Endodermal cell (in vitro differentiated cells): ENCODE measurements at places on chromosomes 4 and X. TPM values are rescaled to one million over a fixed set of nuclear protein-coding genes. Genes with fewer than 3 reads are reported as not detected.

GRCh38 chr4:39655211-39655610 is 16.5 kb upstream of the SMIM14 start:
- DNase-seq: no peak

DNA sequence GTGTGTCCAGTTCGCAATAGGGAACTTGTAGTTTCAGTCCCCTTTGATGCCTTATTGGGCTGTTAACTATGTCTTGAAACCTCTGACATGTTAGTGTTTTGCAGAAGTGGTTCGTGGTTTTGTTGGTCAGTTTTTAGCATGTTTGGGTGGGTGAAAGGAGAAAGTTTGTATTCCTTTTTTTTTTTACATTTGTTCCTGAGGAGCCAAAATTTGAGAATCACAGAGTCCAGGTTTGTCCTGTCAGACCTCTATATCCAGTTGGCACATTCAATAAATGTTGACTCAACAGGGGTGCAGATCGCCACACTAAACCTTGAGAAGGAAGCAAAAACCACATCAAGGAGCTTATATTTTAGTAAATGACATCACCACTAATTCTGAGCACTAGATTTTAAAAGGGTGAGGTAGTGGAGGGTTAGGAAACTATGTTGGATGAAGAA is 26.2 kb downstream of the DLG3 start:
- no peak for DNase-seq

GRCh38 chr4:4325321-4325720 is 35.3 kb downstream of the ZBTB49 start:
- no peak for DNase-seq

GRCh38 chrX:103585411-103586313 is at the start of gene TCEAL4:
Gene TCEAL4, plus strand, starts transcription at chrX:103585515. Its CDS starts 1,161 bp downstream, at chrX:103586676.
- DNase-seq: peak; percentile 90

GRCh38 chrX:133056341-133056740 is 40.6 kb downstream of the USP26 start:
- DNase-seq: no peak

DNA sequence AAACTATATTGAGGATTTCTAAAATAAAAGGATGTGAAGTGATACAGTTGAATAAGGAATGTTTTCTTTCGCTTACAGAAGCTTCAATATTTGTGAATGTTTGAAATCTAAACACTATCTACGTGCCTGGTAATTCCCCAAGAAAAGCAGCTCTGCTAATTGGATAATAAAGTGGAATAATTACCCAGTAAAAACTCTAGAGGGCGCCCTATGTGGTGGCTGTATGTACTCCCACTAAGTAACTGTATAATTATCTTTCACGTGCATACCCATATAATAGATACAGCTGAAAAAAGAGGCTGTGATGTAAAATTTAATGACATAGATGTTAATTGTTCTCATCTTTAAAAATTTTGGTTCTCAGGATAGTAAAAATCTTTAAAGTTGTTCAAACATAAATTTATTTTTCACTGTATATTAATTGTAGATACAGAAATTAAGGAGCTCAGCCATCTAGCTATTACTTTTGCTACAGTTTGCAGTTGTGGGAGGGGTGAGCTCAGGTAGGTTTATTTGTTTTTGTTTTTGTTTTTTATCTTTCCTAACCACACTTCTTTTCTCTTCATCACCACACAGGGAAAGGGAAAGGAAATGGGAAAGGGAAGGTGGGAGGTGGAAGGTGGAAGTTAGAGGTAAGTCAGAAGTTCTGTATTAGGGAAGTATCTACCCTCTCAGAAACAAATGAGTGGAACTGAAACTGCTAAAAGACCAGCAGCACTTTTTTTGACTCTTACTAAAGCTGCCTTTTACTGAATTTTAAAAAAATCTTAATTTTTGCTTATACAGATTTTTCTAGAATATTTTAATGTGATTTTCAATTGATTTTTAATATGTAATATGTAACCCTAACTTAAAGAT is 151.7 kb upstream of the RPS6KA6 start:
- no peak for DNase-seq

DNA sequence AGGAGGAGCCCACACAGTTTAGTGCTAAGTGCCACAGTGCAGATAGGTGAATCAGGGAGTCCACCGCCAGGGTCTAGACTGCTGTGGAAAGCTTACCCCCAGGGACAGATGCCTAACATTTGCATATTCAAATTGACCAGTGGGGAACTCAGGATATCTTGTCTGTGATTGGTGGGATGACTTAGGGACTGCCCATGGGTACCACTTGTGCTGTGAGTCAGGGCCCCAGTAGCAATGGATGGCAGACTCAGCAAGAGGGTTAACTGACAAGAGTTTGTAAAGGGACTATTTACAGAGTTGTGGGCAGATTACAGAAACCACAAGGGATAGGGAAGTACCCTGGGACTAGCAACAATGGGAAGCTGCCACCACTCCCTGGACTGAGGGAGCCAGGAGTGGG is 282.1 kb downstream of the BCOR start:
- DNase-seq: peak; percentile 71

GRCh38 chr4:7244331-7244665 is 52.0 kb downstream of the SORCS2 start:
- no peak for DNase-seq

DNA sequence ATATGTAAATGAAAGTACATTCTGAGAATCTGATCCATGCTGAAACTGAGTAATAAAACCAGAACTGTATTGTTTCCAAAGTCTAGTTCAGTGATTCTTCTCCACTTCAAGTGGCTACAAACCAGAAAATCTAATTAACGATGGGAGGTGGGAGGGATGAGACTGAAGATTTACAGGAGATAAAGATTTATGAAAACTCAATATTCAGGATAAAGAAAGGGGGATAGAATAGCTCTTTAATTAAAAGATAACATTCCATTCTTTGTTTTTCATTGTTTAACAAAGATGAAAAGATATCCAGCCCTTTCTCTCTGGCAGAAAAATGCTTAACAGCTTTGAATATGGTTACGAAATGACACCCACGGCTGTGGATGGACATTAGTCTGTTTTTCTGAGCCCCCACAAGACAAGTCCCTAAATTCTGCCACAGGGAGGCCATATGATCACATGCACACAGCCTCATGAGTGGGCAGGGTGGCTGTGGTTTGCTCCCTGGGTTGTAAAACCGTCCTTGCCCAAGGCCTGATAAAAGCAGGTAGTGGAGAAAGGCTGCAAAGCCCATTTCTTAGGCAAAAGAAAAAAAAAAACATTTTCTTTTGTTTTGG is 36.4 kb downstream of the TMEM150C start:
- no peak for DNase-seq

Gene SAGE1
- total RNA-seq: not detected in 2 replicates

DNA sequence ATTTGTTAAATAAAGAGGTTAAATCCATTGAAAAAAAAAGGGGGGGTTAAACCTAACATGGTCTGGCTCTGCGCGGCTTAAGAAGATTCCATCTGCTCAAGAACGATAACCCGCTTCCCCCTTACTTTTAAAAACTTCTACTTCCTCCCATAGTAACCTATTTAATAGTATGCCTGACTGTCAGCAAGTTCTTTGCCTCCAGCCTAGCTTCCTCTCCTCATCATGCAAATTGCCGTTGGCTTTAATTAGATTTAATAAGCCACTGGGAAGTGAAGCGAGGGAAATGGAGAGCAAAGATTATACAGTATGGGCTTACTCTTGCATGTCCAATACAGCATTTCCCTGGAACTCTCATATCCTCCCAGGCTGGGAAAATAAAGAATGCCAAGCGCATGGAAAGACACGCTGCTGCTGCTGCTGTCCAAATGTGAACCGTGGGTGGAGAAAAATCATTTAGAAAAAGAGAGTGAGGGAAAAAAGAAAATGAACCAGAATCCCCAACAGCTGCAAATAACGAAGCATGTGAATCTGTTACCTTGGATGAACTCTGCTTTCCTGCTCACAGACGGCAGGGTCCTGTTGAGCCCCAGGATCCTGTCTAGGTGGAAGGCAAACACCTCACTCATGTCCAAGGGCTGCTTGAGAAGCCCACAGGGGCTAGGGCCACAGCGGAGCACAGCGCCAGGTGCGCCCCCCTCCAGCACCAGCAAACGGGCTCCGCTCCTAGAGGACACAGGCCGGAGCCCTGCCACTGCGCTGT is 2.7 kb downstream of the GASK1B start:
- DNase-seq: no peak

- no peak for DNase-seq
These were observed 49.5 kb downstream of the STX18 start for GRCh38 chr4:4492161-4492847.

- no peak for DNase-seq
These were observed 3.4 kb downstream of the NKRF start for GRCh38 chrX:119602701-119603255.

DNA sequence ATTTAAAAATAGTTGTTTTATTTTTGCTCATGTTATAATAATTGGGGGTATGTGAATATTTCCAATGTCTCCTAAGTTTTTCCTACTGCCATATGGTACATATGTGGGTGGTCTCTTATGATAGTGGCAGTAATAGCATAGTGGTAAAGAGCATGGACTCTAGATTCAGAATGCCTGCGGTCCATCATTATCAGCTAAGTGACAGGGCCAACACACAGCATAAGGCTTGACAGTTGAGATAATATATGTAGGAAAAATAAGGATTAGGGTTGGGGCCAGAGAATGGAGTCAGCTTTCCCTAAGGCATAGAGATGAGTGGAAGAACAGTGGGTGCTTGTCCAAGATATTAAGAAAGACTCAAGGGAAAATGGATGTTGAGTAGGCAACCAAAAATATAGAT is 2707.5 kb downstream of the PCDH7 start:
- DNase-seq: no peak

- no peak for DNase-seq
These were observed 18.9 kb upstream of the SMIM10 start for GRCh38 chrX:134971926-134972325.

GRCh38 chr4:40152637-40153036 is 44.2 kb upstream of the RHOH start:
- DNase-seq: no peak

Gene BTC
- 0.24 TPM in 1 of 3 replicates, not detected in the others for total RNA-seq

GRCh38 chr4:3862640-3863420 is 96.6 kb downstream of the ADRA2C start:
- DNase-seq: peak; percentile 97

GRCh38 chr4:7564242-7564641 is 129.5 kb upstream of the PSAPL1 start:
- no peak for DNase-seq

- DNase-seq: no peak
These were observed 62.6 kb downstream of the JAKMIP1 start for GRCh38 chr4:6137747-6138135.

Gene ZC4H2
- 41.0 to 47.8 TPM (median 46.3 TPM) in 3 replicates for total RNA-seq

GRCh38 chrX:151912221-151912620 is 468 bp upstream of the MAGEA4 start:
- DNase-seq: no peak

- no peak for DNase-seq
These were observed 33.1 kb downstream of the OSTC start for GRCh38 chr4:108683479-108683878.
